Activated CD8-positive, alpha-beta memory T cell treated with anti-CD3 and anti-CD28 coated beads for 48 hours (primary cell): ENCODE measurements at places on chromosomes 7 and 10.

DNA sequence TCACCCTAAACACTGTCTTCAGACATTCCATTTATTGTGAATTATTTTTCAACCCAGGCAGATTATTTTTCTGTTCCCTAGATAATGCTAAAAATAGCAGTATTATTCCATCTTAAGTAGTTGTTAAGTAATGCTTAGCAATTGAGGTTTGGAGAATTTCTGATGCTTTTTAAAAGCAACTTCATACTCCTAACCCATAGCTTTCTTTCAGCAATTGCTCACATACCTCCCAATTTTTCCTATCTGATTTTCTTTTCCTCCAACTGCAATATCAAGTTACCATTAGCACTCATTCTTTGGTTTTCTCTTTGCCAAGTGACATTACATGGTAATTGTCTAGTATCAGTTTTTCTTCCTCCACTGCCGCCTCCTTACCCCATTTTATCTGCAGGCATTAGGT lies 104.7 kb downstream of the GPR85 start:
- no peak for DNase-seq

DNA sequence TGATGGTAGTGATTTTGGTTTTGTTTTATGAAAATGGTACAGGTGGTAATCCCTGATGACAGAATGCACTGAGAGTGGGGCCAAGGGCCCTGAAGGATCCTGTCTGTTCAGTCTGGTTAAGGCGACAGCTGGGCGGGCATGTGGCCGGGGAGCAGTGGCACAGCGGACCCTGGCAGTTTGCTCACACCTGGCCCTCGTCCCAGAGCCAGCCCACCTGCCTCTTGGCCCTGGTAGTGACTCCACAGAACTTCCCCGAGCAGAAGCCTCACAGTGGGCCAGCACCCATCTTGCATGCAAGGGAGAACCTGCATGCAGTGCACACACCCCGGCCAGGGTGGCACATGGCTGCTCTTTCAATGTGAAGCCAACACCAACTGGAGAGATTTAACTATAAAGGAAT lies 82.8 kb downstream of the ALOX5 start:
- no peak for DNase-seq

DNA sequence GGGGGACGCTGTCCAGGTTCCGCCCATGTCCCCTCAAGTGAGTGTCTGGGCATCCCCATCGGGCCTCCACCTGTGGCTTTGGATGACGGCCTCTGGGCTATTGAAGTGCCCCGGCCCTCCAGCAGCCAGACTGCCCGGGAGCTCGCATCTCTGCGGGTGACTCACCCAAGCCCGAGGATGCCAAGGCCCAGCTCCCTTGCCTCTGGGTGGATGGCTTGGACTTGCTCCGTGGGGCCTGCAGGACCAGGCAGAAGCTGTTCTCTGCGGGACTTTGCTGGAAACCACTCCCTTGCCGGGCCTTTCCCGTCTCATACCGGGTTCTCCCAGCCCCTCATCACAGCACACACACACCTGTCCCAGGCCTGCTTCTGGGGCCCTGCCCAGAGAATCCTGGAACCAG lies 22.4 kb downstream of the DPYSL4 start:
- DNase-seq: no peak

DNA sequence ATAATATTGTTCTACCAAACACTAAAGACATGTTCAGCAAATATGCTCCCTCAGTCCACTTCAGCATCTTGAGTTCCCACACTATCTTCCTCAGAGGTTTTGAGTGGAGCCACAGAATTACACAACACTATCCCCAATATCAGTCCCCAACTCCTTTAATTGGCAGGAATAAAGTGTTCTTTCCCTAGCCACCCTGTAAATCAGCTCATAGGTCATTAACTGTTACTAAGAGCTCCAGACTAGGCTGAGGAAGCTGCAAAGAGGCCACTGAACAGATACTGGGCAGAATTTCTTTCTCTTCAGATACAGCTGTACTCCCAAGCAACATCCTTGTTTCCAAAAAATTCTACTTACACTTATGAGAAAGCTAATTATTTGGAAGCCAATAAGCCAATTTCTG lies 11.6 kb upstream of the KAT6B start:
- DNase-seq: no peak

DNA sequence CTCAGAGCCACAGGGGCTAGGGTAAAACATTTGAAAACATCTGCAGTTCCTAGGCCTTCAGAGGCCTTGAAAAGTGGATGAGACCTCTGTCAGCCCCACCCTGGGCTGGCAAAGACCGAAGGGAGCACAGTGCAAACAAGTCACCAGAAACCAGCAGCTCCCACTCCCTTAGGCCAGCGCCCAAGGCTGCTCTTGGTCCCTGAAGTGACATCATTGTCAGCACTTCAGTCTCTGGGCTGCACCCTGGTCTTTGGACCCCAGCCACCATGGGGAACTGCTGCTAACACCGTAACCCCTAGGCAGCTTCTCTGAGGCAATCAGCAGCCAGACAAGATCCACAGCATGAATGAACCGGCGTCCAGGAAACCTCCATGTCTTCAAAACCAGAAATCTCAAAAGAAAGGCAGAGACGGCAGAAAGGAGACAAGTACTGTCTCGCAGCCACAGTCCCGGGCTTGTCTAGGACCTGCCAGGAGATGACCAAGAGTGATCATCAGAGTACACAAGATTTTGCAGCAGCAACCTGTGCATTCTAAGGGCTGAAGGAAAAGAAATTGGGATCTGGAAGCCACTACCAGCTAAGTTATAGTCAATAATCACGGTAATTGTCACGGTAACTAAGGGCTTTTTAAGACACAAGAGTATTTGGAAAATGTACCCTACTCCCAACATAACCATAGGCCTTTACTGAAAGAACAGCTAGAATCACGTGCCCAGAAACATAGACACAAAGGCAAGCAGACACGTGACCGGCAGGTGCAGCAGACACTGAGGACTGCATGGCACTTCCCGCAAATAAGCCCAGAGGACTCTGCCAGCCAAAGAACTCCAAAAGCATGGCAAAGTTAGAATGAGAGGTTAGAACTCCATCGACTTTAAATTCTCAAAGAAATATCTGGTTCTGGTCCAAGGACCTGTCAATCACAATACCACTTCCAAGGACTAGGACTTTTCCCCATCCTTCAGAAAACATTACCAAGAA lies 23.3 kb downstream of the CPXM2 start:
- no peak for DNase-seq

- DNase-seq: no peak
Measured at GRCh38 chr10:113300617-113301016, 252.2 kb upstream of the HABP2 start.

- no peak for DNase-seq
Measured at GRCh38 chr7:158085741-158086695, 501.6 kb downstream of the PTPRN2 start.

DNA sequence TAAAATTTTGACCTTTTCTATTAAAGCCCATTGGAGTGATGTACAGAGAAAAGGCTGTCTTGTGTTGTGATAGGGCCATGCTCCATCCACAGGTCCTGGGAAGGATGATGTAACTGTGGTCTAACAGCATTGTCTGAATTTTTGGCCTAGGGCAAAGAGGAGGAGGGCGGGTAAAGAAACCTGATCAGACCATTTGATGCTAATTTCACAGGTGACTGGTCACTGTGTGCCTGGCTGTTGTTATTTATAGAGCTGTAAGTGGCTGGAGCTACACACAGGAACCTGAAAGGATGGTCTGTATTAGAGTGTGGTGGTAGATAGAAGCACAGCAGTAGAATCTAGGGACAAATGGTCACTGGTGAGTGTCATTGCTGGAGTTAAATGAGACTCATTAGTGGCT lies 182.1 kb downstream of the AUTS2 start:
- no peak for DNase-seq

DNA sequence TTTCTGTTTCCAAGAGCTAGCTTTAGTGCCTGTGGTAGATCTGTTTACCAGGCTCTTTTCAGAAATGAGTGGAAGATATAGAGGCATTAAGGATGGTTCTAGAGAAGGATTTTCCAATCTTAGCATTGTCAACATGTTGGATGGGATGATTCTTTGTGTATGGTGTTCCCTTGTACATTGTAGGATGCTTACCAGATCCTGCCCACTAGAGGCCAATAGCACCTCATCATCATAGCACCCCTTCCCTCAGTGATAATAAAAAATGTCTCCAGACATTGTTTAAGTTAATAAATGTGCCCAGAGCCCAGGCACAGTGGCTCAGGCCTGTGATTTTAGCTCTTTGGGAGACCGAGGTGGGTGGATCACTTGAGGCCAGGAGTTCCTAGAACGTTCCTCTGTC lies 121.2 kb downstream of the ANKRD30A start:
- no peak for DNase-seq

DNA sequence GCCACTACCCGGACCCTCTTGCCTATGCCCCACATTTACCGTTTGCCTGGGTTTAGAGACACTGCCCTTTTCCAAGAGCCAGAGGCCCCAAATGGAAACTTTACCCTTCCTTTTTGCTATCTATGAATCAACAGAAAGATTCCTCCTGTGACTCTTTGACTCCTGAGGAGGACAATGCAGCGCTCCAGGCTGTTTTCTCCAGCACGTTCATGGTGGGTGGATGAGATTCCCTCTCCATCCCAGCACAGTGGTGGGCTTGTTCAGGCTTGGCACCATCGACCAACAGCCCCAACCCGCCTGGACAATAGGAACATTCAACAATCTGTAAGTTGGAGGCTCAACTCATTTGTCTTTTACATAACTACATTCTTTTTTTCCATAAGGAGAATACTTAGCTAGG lies 55.9 kb downstream of the DLD start:
- no peak for DNase-seq

GRCh38 chr10:28125701-28126100 lies 126.8 kb upstream of the ODAD2 start:
- DNase-seq: no peak

GRCh38 chr10:59877191-59877671 lies 29.1 kb downstream of the CCDC6 start:
- no peak for DNase-seq

GRCh38 chr7:45013465-45013967 lies 13.5 kb downstream of the CCM2 start:
- no peak for DNase-seq

- no peak for DNase-seq
Measured at GRCh38 chr7:116957874-116958273, 4.6 kb downstream of the ST7 start.

DNA sequence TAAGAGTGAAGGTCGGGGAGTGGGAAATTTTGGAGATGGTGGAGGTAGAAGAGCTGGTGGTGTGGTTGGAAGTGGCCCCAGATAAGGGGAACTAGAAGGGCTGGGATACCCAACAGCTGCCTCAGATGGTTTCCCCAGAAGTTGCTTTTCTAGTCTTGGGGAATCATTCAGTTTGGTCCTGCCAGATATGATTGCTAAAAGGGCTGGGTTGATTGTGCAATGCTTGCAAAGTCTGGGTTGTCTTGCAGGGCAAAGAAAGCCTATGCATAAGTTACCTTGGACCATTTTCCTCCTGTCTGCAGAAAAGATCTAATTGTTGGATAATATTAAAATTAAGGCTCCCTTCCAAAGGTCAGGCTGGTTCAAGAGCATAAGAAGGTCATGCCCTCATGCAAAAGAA lies 213.8 kb upstream of the ZNF804B start:
- DNase-seq: no peak

GRCh38 chr7:81210137-81211064 lies 291.6 kb upstream of the SEMA3C start:
- DNase-seq: no peak

GRCh38 chr7:127107601-127108007 lies 145.1 kb downstream of the GRM8 start:
- DNase-seq: no peak

GRCh38 chr10:7007600-7008190 lies 403.1 kb downstream of the SFMBT2 start:
- DNase-seq: no peak
